Stomach (tissue), 19 donors: ENCODE measurements at places on chromosomes 7 and 10. TPM values are rescaled to one million over a fixed set of nuclear protein-coding genes. Genes with fewer than 3 reads are reported as not detected.

GRCh38 chr10:77072836-77073662 lies 564.6 kb downstream of the KCNMA1 start:
- peak; percentile 64 for DNase-seq

GRCh38 chr7:22713463-22713862 lies 13.5 kb upstream of the IL6 start:
- DNase-seq: no peak

- DNase-seq: peak; percentile 46
Observed at GRCh38 chr7:98133181-98133580, 26.5 kb downstream of the LMTK2 start.

- DNase-seq: peak; percentile 92
Observed at GRCh38 chr10:102395400-102396316, at the start of gene NFKB2. Gene NFKB2, plus strand, starts transcription at chr10:102395705. Its CDS starts 255 bp downstream, at chr10:102395960.

- no peak for DNase-seq
Observed at GRCh38 chr7:76377186-76377918, 18.6 kb upstream of the YWHAG start.

DNA sequence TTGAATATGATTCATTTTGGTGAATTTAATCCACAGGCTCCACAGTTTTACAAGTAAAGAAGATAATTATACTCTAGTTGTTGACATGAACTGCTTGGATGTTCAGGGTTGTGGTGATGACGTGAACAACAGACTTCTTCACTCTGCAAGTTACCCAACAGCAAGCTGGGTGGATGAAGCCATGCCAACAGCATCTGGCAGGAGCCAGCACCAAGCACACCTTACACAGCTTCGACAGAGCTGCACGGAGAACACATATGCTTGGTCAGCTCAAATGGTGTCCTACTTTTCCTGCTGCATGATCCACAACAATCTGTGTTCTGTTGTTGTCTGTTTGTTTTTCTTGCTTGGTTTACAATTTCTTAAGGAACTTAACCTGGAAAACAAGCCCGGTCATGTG lies 9.8 kb downstream of the NOD1 start:
- DNase-seq: no peak

- no peak for DNase-seq
Observed at GRCh38 chr7:96181174-96181573, 140.7 kb downstream of the SLC25A13 start.

- DNase-seq: no peak
Observed at GRCh38 chr10:14686356-14686755, 88.3 kb downstream of the FAM107B start.

- no peak for DNase-seq
Observed at GRCh38 chr7:141785706-141786552, 4.1 kb upstream of the TAS2R5 start.

GRCh38 chr7:12861070-12861469 lies 173.6 kb downstream of the ARL4A start:
- peak; percentile 64 for DNase-seq

Gene GPR15LG
- total RNA-seq: not detected

Gene ALDH18A1
- total RNA-seq: 28.1 TPM
